Stimulated activated naive CD8-positive, alpha-beta T cell treated with anti-CD3 and anti-CD28 coated beads, Interleukin-15, amount 100 ng/mL, for 72 hours (primary cell): ENCODE measurements at places on chromosomes 13 and 19.

DNA sequence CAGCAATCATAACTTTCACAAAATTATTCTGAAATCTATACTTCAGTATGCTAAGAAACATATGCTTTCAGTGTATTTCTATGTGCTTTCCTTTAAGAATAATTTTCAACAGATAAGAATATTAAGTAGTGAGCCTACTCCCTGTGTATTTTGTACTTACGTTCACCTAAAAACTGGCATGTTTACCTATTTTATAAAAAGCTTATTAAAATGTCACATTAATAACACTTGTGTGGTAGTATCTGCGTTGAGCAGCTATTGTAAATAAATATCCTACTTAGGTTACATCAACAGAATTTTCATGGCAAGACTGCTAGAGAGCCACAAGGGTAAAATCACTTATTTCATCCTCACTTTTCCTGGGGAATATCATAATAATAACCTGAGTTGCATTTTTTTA, 113.4 kb upstream of the SLITRK5 start:
- DNase-seq, result no peak

DNA sequence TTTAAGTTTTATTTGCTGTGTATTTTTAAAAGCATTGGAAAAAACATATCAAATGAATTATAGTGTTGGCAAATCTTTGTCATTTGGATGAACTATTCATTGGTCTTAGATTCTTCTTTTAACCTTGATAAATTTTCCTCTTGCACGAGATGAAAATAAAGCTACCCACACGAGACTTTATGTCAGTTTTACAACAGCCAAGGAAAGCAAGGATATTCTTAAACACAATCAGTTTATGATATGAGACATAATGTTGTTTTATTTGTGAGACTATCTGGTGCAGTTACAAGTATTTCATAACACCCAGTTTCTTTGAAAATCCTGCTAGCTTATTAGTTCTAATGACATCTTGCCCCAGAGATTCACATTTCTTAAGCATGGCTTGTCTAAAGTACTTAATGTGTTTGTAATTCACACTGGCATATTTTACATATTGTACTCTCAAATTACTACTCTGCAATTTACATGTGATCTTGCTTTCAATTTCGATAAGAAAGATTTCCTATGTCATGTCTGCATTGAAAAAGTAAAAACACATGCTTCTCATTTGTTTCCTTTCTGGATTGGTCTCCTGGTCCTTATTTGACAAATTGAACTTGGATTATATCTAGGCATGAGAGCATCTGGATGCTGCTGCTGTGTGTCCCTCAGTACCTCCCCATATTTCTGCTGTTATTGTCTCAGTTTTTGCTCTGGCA, 955.5 kb upstream of the PCDH9 start:
- no peak for DNase-seq

DNA sequence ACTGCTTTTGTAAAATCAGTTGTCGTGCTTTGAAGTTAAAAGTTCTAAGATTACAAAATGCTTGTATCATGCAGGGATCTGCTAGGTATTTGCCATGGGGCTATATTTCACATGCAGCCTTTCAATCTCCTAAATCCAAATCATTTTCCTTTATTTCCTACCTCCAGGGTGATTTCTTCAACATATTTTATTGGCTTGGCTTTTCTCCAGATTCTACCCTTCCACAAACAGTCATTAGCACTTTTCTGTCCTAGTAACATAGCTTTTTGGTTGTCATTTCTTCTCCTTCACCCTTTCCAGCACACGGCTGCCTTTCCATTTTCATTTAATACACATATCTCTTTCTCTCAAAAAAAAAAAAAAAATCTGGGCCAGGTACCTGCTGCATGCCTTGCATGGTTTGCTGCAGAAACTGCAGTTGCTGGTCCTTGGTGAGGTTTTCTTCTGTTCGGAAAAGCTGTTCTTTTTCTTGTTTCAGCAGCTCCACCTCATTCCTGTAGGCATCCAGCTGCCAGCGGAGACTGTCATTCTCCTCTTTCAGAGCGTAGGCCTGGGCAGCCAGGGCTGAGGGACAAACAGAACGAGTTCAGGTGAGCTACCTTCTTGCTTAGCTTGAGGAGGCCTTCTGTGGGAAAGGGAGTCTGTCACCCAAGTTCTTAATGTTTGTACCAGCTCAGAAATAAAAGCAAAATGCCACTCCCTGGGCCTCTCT, 274.7 kb downstream of the DNAJC15 start:
- DNase-seq, result no peak

- no peak for DNase-seq
These were observed 33.2 kb downstream of the EFNA2 start for GRCh38 chr19:1318678-1319471.

DNA sequence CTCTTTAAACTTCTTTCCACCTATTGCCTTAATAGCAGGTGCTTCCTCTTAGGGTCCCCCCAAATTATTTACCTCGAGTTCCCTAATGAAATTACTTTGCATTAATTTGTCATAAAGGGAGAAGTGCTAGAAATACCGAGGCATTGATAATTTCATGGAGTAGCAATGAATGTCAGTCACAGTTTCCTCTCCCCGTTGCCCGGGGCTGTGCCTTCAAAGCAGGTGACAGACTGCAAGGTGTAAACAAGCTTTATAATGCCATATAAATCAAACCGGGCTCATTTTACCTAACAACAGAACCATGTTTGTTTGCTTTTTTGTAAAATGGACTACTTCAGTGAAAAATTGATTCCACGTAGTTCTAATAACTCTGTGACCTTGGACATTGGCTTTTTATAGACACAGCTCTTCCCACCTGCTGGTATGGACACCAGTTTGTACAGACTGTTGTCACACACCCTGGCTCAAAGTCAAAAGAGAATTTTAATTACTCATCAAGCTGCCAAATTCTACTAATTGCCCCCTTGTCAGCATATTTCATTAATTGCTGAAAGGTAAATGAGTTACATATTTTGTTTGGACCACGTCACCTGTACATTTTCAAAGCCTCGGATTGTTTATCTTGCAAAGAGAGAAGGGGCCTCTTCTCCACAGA, 171.1 kb downstream of the STK24 start:
- DNase-seq, result no peak

GRCh38 chr19:13181747-13182388, 31.7 kb downstream of the IER2 start:
- peak; percentile 56 for DNase-seq

GRCh38 chr19:30316560-30317106, 55.6 kb upstream of the ZNF536 start:
- no peak for DNase-seq

DNA sequence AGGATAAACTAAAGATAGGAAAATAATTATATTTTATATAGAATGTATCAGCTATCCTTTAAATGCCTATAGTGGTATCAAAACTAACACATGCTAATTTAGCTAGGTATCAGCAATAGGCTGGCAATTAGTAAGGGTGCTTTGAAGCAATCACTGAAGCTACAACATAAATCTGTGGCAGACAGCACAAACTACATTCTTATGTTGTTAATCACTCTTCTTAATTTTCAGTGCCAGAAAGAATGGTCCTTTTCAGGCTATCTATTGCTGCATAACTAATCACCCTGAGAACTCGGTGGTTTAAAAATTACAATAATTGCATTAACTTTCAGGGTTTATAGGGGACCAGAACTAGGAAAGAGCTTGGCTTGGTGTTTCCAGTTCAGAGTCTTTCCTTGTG, 963.1 kb downstream of the EFNB2 start:
- DNase-seq, result no peak

DNA sequence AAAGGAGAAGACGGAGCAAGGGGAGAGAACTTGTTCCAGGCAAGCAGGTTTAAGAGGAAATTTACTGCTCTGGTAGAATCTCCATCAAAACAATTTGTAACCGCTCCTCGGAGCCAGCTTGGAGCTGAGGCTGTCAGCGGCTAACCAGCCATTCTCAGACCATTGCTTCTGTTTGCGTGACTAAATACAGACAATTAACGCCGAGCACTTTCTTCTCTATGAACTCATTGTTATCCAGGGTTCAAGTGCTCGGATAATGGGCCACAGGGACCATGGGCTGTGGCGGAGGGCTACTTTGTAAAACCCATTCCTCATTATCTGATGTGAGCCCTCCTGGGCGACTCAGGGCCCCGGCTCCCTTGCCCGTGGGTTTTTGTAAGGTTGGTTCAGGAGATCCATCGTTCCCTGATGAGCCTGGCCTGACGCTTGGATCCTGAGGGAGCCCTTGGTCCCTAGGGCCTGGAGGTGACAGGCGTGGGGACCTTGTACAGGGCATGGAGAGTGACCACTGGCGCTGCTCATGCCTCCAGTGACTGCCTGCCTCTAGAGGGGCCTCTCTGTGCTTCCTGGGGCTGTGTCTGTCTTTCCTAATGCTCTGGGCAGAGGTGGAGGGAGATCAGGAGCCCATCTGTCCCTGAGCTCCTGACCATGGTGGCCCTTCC, 61.5 kb upstream of the ZNF536 start:
- no peak for DNase-seq

GRCh38 chr13:91426913-91427312, 28.5 kb downstream of the GPC5 start:
- no peak for DNase-seq

DNA sequence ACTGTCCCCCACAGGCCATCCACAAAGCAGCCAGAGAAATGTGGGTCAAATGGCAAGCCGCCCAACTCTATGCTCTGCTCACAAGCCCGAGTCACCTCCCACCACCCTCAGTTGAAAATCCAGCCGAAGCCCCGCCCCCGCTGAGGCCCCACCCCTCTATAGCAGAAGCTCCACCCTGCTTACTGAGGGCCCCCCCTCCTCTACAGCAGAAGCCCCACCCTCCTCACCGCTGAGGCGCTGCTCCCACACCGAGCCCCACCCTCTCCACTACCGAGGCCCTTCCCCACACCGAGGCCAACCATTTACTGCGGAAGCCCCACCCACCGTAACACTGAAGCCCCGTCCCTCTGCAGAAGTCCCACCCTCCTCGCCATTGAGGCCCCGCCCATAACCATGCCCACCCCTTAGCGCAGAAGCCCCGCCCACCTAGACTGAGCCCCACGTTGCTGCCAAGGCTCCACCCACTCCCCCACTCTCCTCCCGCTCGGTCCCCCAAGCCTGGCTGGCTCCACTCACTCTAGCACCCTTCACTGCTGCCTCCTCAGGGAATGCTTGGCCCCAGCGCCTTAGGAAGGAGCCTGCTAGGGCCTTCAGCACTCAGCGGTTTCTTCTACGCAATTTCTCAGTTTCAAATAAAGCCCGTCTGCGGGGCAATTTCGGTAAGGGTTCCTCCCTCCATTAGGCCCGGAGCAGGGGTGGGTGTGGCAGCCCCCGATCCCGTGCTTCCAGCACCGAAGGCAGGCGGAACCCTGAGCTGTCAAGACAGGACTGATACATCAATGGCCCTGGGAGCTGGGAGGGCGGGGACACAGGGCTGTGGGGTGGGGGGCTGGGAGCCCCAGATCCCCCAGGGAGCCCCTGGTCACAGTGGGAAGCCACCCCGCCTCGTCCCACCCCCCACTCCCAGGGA, 9.0 kb upstream of the MYDGF start:
- DNase-seq, result no peak

- DNase-seq, result no peak
These were observed 72.9 kb upstream of the TEX29 start for GRCh38 chr13:111247552-111247951.

GRCh38 chr13:110914081-110914330, 863 bp downstream of the ANKRD10 start:
- no peak for DNase-seq

GRCh38 chr13:64256751-64257150, 2841.1 kb upstream of the PCDH20 start:
- no peak for DNase-seq

DNA sequence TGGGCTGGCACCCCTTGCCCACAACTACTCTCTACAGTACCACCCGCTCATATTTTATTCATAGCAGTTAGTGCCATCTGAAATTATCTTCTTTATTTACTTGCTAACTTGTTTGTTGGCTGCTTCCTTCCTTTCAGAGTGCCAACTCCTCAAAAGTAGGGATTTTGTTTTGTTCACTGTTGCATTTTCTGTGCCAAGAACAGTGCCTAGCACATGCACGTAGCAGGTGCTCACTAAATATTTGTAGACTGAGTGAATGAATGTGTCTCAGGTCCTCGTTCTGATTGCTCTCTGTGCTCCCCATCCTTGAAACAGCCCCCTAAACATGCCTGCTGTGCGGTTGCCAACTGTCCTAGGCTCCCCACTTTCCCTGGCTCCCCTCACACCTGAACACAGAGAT, 1.5 kb downstream of the GIPC1 start:
- DNase-seq, result no peak

DNA sequence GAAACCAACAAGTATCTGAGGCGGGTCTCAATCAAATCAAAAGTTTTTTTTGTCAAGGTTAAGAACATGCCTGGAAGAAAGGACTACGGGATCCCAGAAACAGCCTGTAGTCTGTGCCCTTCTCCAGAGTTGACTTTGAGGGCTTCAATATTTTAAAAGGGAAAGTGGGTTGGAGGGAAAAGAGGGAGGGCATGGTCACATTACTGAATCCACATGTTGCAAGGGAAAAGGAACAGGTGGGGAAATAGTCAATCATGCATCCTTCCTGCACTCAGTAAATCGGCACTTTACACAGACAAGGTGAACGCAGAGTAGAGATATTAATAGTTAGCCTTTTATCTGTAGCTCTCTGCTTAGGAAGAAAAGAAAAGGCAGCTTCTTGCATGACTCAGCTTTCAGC, 808.5 kb downstream of the UQCRFS1 start:
- DNase-seq, result no peak

- DNase-seq, result no peak
These were observed 384.3 kb downstream of the EFNB2 start for GRCh38 chr13:106151056-106151699.

GRCh38 chr19:46863818-46864629, 3.2 kb downstream of the ARHGAP35 start:
- DNase-seq, result no peak

- no peak for DNase-seq
These were observed 9.4 kb upstream of the SEMA6B start for GRCh38 chr19:4568886-4569285.

GRCh38 chr13:40985381-40986100, 33.6 kb downstream of the ELF1 start:
- no peak for DNase-seq

- no peak for DNase-seq
These were observed 12.2 kb downstream of the ARGLU1 start for GRCh38 chr13:106555631-106556328.

GRCh38 chr13:23796551-23796950, 92.6 kb downstream of the MIPEP start:
- DNase-seq, result no peak

GRCh38 chr13:112142401-112142930, 75.5 kb downstream of the SOX1 start:
- no peak for DNase-seq

DNA sequence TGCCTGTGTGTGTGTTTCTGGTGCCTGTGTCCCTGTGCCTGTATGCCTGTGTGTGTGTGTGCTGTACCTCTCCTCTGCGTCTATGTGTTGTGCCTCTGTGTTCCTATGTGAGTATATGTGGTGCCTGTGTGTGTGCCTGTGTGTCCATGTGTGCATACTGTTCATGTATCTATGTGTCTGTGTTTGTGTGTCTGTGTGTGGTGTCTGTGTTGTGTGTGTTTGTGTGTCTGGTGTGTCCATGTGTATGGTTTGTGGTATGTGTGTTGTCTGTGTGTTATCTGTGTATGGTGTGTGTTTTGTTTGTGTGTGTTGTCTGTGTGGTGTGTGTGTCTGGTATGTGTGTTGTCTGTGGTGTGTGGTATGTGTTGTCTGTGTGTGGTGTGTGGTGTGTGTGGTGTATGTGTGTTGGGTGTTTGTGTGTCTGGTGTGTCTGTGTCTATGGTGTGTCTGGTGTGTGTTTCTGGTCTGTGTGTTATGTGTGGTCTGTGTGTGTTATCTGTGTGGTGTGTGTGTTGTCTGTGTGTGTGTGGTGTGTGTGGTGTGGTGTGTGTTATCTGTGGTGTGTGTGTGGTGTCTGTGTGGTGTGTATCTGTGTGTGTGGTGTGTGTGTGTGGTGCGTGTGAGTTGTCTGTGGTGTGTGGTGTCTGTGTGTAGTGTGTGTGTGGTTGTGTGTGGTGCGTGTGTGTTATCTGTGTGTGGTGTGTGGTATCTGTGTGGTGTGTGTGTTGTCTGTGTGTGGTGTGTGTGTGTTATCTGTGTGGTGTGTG, 20.4 kb downstream of the HDGFL2 start:
- no peak for DNase-seq
